Diencephalon (tissue), 1 donor: ENCODE measurements at places on chromosomes 5 and 9. TPM values are rescaled to one million over a fixed set of nuclear protein-coding genes. Genes with fewer than 3 reads are reported as not detected.

The TAF11L5 gene
- total RNA-seq: not detected

The SLC36A2 gene
- total RNA-seq: not detected

The SPINK7 gene
- not detected for total RNA-seq

The TSSK1B gene
- total RNA-seq: not detected

The PELO gene
- total RNA-seq: 26.8 TPM

The OTP gene
- 3.2 TPM for total RNA-seq

The ALDH1A1 gene
- total RNA-seq: 20.8 TPM

The INSL4 gene
- not detected for total RNA-seq

The SLC45A2 gene
- total RNA-seq: 0.23 TPM
